ENCODE measurements at places on chromosomes 1 and 21.

GRCh38 chr1:155044812-155045657 lies 6.1 kb upstream of the ADAM15 start:
- peak; percentile 66 for DNase-seq

DNA sequence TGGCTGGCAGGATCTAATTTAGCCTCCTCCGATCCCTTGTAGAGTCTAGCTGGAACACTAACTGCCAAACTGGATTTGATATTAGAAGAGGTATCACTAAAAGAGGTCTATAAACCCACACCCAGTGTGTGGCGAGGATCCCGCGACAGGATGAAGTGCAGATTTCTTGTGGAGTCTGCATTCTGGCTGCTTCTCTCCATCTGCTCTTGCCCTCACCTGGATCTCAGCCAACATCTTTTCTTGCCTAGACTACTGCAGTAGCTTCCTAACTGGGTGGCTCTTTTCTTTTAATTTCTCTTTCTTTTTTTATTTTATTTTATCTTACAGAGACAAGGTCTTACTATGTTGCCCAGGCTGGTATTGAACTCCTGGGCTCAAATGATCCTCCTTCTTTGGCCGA lies 48.9 kb upstream of the CAPZB start:
- DNase-seq: no peak

GRCh38 chr1:91948501-91949355 lies 473 bp upstream of the BRDT start:
- no peak for DNase-seq

GRCh38 chr1:92992054-92992453 lies 30.8 kb upstream of the DIPK1A start:
- DNase-seq: no peak

- DNase-seq: no peak
Measured at GRCh38 chr1:20634065-20634593, 871 bp downstream of the PINK1 start.

- DNase-seq: no peak
Measured at GRCh38 chr1:94650301-94650700, 108.7 kb upstream of the F3 start.

DNA sequence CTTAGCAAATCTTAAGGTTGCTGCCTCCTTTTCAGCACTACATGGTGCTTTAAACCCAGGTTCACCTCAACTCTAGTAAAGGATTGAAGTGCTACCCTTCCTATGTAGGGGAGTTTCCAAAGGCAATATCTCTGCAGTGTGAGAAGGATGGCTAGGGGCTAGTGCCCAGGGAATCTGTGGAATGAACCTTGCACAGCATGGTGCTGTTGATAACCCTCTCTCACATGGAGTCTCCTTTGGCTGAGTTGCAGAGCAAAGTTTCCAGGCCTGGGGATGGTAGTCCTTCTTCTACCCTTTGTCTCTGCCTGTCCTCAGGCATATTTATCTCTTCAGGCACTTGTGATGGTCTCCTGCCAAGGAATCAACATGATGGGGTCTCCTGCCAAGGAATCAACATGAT lies 59.4 kb downstream of the AXDND1 start:
- DNase-seq: no peak

DNA sequence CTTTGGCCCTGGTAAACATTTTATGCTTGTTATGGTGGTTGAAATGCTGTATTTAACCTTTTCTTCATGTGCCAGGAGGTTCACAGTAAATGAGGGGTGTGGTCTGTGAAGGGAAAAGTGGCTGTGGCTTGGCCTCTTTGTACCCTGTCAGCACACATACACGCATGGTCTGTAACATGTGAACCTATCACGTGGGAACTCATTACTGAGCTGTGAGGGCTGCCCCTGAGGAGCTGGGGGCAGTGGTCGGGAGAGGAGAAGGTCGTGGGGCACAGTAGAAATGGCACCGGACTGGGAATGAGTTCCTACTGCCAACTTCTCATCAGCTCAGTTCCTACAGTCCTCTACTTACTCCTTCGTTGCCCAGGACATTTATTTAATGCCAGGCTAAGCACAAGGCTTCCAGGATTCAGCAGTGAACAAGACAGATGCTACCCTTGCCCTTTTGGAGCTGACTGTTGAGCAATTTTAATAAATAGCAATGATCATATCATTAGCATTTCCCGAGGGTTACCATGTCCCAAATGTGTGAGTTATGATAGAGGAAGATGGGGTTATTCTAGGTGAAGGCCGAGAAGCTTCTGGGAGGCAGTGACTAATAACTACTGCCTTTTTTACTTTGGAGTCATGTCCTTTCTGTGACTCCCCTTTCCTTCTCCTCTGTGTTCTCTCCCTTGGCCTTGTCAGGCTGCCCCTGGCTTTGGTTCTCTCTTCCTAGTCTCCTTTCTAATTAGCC lies 38.8 kb downstream of the DDR2 start:
- DNase-seq: peak; percentile 35

DNA sequence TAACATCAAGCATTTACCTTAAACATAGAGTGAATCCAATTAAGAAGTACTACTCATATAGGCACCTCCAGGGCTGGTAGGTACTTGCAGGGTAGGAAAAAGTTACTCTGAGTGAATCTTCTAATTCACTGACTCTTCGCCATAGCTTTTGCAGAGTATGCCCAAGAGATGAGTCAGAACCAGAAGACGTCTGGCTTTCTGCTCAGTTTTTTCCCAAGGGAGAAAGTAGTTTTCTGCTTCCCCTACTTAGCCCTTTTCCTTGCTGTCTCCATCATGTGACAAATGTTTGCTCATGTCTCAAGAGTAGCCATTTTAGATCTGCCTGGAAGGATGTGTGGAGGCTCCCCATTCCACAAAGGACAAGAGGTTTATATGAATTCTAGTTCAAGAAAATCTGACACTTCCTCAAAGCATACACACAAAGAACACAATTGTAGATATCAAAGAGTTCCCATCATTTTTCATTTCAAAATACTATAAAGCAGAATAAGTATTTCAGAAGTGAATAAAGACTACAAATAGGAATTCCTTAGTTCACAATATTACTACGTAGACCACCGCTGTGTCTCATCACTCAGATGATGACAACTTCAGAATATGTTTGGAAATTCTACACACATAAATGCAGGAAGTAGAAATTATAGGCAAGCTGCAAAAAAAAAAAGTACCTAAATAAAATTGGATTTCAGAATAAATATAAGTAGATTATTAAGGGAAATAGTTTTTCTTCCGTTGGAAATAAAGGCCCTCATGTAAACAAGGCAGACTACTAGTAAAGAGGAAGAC lies 98.5 kb downstream of the ASH1L start:
- peak; percentile 82 for DNase-seq

DNA sequence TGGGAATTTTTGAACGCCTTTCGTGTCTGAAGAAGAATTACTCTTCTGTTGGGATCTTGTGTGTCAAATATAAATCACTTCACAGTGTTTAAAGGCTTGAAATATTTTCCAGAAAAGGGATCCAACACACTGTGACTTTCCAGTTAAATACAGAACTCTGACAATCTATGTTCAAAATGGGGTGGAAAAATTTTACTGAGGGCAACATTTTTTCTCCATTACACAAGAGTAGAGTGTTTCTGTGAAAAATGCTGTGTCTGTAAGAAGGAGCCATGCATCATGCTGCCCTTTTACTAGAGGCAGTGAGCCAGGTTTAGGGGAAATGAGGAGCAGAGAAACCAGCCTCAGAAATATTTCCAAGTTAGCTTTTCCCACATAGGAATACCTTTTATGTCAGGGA lies 86.5 kb downstream of the VPS13D start:
- DNase-seq: no peak

DNA sequence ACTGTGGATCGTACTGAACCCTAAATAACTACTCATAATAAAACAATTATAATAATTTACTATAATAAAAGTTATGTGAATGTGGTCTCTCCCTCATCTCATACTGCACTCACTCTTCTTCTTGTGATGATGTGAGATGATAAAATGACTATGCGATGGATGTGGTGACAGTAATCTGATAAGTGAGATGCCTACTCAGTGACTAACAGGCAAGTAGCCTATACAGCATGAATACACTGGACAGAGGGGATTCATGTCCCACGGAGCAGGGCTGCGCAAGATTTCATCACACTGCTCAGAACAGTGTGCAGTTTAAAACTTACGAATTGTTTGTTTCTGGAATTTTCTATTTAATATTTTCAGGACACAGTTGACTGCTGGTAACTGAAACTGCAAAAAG lies 304.0 kb downstream of the DUSP10 start:
- DNase-seq: peak; percentile 60

DNA sequence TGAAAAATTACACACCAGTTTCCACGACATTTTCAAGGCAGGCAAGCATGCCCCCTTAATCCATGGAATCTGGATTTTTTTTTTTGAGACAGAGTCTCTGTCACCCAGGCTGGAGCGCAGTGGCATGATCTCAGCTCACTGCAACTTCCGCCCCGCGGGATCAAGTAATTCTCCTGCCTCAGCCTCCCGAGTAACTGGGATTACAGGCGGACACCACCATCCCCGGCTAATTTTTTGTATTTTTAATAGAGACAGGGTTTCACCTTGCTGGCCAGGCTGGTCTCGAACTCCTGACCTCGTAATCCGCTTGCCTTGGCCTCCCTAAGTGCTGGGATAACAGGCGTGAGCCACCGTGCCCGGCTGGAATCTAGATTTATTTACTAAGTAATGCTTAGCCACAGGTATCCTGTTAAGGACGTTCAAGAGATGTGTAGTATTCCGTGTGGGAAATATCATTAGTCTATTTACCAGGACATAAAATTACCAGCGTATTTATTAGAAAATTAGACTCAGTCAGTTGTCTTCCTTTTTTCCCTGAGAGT lies 2.5 kb downstream of the IFI44 start:
- no peak for DNase-seq

DNA sequence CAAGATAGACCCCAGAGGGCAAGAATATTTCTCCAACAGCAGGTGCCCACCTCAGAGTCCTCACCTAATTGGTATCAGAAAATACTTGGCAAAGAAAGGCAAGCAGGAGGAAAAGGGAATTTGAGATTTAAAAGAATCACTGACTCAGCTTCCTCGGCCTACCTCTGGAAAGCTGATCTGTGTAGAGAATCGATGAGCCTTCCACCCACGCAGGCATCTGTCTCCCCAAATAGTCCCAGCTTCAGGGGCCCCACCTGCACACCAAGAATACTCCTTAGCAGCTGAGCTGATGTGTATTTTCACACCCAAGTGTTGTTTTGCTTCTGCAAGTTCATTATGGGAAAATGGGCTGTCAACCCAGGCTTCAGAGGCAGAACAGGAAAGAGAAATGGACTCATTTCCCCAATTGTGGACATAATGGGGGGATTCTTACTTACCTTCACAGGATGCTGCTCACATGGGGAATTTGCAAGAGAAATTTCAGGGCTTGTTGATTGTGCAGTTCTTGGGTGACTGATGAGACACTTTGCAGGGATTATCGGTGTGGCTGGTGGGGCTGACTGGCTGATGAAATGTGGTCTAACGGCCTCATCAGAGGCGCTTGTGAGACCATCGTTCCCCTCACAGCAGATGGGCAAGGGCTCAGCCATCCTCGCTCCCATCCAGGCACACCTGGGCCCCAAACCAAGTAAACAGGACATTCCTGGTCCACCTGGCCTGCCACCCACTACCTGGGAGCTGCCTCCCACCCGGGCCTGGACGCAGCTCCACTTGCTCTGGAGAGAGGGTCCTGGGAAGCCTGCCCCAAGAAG lies 436.3 kb downstream of the PTPRU start:
- no peak for DNase-seq

- DNase-seq: no peak
Measured at GRCh38 chr1:17826165-17826488, 71.0 kb downstream of the ACTL8 start.

DNA sequence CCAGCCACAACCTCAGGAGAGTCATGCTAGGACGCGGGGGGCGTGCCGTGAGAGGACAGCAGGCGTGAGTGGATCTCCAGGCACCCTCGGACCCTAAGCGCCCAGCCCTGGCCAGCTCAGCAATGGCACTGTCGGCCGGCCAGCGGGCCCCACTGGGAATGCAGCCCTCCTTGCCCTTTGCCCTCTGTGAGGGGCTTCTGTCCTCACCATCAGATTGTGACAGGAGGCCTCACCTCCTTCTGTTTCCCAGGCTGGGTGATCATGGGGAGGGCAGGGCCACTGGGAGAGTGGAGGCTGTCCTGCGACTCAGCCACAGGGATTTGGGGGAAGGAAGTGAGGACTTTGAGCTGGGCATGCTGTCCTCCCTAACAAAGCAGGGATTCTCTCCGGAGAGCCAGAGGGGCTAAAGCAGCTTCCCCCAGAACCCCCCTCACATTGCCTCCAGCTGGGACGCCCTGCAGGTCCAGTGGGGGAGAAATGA lies 6.6 kb upstream of the LRRC3 start:
- DNase-seq: no peak

- no peak for DNase-seq
Measured at GRCh38 chr1:117363571-117364048, 3.6 kb upstream of the MAN1A2 start.

DNA sequence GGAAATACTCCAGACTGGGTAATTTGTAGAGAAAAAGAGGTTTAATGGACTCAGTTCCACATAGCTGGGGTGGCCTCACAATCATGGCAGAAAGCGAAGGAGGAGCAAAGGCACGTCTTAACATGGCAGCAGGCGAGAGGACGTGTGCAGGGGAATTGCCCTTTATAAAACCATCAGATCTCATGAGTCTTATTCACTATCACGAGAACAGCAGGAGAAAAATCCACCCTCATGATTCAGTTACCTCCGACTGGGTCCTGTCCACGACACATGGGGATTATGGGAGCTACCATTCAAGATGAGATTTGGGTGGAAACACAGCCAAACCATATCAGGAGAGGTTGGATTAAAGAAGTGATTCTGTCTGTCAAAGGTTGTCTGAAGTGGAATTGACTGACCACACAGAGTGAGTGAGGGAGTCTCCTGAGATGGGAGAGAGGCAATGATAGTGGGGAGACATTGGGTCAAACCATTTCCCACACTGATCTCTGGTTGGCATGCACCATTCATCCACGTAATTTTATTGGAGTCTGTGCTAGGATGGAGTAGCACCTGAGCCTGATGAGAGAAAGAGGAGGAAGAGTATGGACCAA lies 58.3 kb upstream of the VAMP3 start:
- DNase-seq: no peak

DNA sequence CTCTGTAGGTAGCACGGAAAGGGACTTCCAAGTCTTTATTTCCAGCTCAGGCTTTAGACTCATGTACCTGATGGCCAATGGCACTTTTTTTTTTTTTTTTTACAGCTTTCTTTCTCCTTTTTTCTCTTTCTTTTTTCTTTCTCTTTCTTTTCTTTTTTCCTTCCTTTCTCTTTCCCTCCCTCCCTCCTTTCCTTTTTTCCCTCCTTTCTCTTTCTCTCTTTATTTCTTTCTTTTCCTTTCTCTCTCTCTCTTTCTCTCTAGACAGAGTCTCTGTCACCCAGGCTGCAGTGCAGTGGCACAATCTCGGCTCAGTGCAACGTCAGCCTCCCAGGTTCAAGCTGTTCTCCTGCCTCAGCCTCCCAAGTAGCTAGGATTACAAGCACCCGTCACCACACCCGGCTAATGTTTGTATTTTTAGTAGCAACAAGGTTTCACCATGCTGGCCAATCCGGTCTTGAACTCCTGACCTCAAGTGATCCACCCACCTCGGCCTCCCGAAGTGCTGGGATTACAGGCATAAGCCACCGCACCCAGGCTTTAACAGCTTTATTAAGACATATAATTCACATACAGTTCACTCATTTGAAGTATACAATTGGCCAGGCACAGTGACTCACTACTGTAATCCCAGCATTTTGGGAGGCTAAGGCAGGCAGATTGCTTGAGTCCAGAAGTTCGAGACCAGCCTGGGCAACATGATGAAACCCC lies 5.1 kb upstream of the DCAF8 start:
- no peak for DNase-seq
